Frontal cortex (tissue), 4 donors: ENCODE measurements at places on chromosomes 4 and X.

GRCh38 chr4:110164251-110164650 is 34.2 kb downstream of the ELOVL6 start:
- DNase-seq = no peak

DNA sequence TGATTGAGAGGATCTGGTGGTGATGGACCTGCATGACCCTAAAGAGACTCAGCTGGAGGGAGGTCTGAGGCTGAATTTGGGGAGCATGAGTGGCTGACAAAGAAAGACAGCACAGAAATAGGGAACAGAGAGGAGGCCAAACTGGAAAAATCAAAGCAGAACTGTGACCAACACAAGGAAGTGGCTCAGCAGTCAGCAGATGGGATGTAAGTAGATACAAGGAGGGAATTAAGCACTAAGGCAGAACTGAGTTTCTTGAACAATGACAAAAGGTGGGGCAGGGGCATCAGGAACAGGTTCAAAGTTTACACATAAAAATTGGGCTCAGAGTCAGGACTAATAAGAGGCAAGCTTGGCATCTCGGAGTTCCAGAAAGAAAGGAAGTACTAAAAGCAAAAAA is 144.3 kb upstream of the KLF3 start:
- DNase-seq = no peak

DNA sequence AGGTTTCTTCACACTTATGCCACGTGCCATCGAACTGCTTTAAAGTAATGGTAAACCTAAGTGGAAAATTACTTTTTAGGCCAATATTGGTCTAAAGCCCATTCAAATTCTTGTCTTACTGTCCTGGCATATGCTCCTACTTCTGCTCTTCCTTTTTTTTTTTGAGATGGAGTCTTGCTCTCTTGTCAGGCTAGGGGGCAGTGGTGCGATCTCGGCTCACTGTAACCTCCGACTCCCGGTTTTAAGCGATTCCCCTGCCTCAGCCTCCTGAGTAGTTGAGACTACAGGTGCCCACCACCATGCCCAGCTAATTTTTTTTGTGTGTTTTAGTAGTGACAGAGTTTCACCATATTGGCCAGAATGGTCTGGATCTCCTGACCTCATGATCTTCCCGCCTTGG is 129.0 kb upstream of the TECRL start:
- no peak for DNase-seq

GRCh38 chr4:13611283-13611842 is 16.2 kb downstream of the BOD1L1 start:
- DNase-seq = no peak

- DNase-seq = no peak
Measured at GRCh38 chr4:53706422-53707032, 115.2 kb upstream of the LNX1 start.

- DNase-seq = no peak
Measured at GRCh38 chrX:56029691-56030090, 202.5 kb upstream of the KLF8 start.

GRCh38 chr4:123452616-123453015 is 56.0 kb downstream of the SPRY1 start:
- peak; percentile 23 for DNase-seq

- DNase-seq = peak; percentile 31
Measured at GRCh38 chrX:1239681-1240142, 27.3 kb upstream of the CRLF2 start.

DNA sequence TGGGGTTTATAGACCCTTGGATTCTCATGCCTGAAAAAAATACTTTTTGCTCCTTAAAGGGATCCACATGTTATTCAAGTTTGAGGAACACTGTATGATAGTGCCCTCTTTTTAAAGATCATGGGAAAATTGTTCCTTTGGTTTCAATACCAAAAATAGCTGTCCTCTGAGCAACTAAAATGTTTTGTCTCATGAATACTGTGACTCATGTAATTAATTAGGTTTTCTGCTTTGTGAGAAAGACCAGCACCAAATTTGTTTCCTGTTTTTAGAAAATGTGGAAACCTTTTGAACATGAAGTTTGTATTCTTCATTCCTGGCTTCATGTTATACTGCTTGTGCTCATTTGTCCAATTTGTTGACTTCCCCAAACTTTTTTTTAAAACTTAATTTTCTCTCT is 127.6 kb upstream of the SH3RF1 start:
- no peak for DNase-seq

GRCh38 chrX:4741024-4741423 is 1027.6 kb upstream of the PRKX start:
- DNase-seq = no peak

DNA sequence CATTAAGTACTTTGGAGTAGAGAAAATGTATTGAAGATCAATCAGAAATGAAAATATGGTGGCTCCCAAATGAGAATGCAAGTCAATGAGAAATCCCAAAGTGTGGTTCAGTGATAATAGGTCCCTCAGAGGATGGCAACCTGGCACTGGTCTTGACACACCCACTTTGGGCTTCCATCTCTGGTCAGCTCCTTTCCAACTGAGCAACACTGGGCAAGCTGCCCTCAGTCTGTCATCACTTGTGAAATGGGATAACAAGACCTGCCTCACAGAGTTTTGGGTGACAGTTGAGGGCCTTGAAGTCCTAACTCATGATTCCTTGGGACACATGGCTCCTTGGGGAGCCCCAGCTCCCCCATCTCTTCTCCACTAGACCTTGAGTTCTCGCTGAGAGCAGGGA is 29.0 kb upstream of the MAMLD1 start:
- no peak for DNase-seq

DNA sequence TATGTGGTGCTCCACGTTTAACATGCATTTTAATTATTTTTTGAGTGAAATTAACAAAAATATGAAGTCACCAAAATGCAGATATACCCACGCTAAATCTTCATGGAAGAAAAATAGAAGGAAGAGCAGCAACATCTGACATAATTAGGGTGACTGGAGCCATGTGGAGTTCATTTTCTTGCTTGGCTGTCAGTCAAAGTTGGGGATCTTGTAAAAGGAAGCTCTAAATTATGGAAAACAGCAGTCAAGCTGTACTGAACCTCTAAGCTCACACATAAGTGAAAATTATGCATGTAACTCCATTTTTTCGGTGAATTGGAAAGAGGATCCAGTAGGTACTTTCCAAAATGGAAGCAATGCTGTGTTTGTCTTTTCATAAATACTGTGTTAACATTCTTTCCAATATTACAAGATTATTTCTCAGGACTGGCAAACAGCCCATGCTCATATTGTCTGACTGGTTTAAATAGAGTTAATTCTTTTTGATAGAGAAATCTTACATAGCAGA is 9.7 kb upstream of the PDGFC start:
- DNase-seq = no peak

GRCh38 chrX:7201496-7201895 is 53.5 kb upstream of the PUDP start:
- DNase-seq = no peak

DNA sequence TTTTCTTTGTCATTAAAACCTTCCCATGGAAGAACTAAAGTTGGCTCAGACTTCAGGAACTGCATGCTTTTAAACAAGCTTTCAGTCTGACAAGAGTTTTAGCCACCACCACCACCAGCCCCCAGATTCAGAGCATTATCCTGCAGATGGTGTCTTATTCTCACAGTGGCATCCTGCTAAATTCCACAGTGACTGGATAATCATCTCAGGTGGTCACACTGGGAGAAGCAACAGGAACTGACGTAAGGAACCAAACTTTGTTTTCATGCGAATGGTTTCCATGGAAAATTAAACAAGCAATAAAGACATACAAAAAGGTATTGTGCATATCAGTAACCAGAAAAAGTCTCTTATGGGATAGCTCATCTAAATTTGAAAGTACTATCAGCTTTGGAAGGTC is 370.7 kb downstream of the FBXW7 start:
- DNase-seq = no peak

DNA sequence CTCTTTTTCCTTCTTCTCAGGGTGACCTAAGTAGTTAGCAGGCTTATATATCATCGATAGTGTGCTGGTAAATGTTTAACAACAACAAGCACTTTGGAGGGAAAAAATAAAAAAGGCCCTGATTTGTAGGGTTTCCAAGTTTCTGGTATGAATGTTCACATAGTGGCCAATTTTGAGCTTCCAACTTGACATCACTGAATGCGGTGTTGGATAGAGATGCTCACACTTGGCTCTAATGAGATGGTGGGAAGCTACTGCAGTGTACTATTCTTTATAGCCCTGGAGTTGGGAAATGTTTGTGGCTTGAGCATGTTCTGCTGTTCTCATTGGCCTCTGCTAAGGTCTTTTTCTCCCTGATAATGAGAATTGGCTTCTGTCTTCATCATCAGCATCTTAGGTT is 875.3 kb downstream of the PCDH7 start:
- no peak for DNase-seq

DNA sequence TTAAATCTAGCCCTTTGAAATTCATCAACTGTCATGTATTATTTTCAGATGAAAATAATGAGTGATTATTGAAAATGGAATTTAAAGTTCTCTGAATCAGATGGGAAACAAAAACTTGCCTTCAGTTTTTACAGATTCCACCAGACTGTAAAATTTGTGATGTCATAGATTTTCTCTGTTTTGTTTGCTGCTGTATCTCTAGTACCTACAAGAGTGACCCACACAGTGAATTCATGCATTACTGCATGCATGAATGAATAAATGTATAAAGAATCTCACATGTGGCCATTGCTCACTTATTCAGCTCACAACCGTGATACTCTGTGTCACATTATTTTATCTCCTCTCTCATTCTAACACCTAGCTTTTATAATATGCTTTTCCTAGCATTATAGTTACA is 532.2 kb upstream of the AGA start:
- no peak for DNase-seq

DNA sequence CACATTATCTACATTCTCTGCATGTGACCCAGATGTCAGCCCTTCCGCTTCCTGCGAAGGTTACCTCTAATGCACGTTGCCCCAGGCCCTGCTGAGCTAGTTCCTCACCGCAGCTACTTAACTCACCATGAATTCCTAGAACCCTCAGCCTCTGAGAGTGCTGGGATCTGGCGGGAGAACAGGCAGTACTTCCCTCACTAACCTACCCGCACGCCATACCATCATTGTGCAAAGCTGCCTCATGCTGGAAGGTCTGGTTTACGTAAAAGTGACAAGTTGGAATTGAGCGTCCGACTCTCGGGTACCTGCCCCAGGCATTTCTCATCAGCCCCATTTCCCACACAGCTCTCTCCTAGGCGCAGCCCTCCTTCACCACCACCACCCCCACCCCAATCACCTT is 6.3 kb downstream of the SLC25A4 start:
- no peak for DNase-seq

DNA sequence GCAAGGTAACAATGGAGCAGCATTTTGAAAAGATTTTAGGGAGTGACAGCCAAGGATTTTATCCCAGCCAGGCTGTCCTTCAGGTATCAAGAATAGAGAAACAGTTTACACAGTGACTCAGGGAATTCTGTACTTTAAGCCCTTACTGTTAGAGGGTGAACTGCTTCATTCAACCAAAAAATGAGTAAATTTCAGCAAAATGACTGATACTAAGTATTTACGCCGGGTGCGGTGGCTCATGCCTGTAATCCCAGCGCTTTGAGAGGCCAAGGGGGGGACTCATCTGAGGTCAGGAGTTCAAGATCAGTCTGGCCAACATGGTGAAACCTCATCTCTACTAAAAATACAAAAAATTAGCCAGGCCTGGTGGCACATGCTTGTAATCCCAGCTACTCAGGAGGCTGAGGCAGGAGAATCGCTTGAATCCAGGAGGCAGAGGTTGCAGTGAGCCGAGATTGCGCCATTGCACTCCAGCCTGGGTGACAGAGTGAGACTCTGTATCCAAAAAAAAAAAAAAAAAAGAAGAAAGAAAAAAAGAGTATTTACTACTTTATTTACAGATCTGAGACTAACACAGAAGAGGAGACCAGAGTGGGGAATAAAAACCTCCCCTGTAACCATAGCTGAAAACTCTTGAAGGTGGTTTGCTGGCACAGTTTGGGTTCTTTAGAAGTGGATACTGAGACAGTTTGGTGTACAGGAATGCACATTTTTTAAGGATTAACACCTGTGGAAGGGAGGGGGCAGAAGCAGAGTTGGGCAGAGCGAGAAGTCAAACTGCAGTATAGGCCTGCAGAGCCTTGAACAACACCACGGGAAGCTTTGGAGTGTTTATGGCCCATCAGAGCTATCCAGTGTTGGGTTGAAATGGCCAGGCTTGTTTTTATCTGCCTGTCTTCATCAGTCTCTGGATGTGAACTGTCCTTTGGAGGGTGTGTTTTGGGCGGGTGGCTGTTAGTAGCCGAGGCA is 40.5 kb downstream of the TMEM131L start:
- DNase-seq = no peak

- no peak for DNase-seq
Measured at GRCh38 chr4:83151651-83152050, 37.1 kb upstream of the PLAC8 start.

- no peak for DNase-seq
Measured at GRCh38 chr4:93852680-93853079, 24.1 kb downstream of the ATOH1 start.

DNA sequence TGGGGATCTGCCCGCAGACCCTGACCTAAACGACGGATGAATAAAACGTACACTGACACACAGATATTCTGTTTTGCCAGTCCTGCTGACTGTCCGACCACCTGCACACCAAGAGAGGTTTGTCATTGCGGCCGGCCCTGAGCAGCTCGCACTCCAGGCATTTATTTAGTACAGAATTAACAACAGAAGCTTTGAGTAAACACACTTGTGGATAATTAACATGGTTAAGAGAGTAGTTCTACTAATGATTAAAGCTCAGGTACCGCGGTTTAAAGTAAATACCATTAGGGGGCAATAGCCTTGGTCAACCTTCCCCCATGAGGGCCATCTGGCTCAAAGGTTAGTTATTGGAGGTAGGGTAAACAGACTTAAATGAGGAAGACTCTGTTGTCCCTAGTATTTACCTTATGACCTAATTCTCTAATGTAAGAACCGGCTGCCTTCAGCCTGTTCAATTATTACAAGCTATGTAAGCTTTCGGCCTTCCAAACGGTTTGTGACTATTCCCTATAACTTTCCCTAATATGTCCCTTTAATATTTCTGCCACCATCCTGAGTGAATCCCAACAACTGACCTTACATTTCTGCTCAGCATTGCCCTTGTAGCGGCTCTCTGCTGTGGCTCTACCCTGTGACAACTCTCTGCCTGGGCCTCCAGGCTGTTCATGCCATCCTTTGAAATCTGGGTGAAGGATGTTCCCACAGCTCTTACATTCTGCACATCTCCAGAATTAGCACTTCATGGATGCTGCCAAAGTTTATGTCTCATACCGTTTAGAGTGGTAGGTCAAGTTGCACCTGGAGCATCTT is 46.9 kb upstream of the SYTL5 start:
- no peak for DNase-seq
